ENCODE measurements at places on chromosomes 16 and 17.
A peak's percentile ranks its signal among the peaks of the same experiment; 100 is the strongest.

GRCh38 chr16:80718480-80719220, 85.7 kb downstream of the CDYL2 start:
- peak; percentile 62 for DNase-seq

GRCh38 chr17:48310748-48311213, 119.2 kb downstream of the SKAP1 start:
- no peak for DNase-seq

GRCh38 chr17:40026816-40027613, 11.8 kb downstream of the CSF3 start:
- DNase-seq, result peak; percentile 87

- DNase-seq, result peak; percentile 39
Observed at GRCh38 chr17:37430051-37430627, 23.5 kb downstream of the TADA2A start.

- peak; percentile 26 for DNase-seq
Observed at GRCh38 chr16:4767872-4768548, 1.0 kb upstream of the ZNF500 start.

DNA sequence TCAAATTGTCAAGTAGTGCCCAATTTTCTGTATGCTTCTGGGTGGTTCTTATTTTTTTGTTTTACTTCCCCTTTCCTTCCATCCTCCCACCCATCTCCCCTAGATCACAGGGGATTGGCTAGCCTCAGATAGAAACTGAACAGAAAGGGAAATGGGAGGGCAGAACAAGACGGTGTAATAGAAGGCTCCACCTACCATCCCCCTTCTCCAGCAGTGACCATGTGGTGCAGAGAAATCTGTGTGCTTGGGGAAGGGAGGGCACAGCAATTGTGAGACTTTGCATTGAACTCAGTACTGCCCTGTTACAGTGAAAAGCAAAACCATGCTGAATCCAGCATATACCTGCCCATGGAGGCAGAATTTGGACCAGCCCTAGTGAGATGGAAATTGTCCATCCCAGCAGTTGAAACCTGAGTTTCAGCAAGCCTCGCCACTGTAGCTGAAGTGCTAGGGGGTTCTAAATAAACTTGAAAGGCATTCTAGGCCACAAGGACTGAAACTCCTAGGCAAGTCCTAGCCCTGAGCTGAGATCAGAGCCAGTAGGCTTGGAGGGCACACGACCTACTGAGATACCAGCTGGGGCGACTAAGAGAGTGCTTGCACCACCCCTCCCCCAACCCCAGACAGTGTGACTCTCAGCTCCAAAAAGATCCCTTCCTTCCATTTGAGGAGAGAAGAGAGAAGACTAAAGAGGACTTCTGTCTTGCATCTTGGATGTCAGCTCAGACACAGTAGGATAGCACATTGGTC, 5.2 kb downstream of the SLFN11 start:
- DNase-seq, result peak; percentile 39

DNA sequence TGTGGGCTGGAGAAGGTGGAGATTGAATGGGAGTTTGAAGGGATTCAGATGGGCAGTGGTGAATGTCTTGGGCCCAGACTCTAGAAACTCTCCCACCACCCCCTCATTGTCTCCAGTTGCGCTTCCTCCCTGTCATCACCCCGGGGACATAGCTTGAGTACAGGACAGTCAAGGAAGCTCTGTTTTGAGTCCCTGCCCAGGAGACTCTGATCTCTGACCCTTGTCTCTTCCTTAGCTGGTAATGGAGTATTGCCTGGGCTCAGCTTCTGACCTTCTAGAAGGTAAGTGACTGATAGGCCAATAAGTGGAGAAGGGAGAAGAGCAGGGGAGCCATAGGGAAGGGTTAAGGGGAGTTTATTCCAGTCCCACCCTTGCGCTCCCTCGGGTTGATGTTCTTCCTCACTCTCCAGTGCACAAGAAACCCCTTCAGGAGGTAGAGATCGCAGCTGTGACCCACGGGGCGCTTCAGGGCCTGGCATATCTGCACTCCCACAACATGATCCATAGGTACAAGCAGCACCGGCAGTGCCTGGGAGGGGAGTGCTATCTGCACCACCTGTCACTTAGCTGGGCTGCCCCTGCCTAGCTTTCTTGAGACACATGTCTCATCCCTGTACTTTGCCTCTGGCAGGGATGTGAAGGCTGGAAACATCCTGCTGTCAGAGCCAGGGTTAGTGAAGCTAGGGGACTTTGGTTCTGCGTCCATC, 5.0 kb downstream of the TAOK2 start:
- no peak for DNase-seq

DNA sequence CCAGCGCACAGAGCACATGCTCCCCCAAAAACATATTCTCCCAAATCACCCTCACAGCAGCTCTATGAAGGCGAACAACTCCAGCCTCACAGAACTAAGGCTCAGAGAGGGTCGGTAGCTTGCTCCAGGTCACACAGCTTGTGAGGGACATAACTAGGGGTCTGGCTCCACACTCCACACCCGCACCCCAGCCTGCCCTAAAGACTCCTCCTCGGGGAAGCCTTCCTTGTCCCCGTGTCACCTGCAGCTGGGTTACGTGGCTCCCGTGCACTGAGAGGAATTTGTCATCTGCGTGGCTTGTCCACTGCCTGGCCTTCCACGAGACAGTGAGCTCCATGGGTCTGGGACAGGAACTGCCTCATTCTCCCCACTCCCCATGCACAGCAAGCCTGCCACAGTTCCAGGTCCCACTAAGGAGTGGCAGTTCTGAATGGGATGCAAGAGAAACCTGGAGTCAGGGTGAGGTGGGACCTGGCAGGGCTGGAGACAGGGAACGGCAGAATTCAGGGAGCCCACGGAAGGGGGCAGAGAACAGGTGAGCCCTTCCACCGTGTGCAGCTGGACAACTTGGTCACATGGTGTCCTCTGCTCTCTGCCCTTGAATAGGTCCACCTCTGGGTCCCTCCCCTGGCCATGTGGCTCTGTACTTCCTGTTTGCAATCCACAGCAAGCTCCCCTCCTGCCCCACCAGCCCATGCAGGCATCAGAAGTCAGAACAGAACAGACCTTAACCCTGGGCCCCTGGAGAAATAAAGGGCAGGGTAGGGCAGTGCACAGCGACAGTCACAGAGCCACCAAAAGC, 27.4 kb downstream of the TNFRSF13B start:
- DNase-seq, result no peak
